ENCODE measurements at places on chromosomes 1 and 21. TPM values are rescaled to one million over a fixed set of nuclear protein-coding genes. Genes with fewer than 3 reads are reported as not detected.

GRCh38 chr1:231933711-231934626 is 307.4 kb downstream of the DISC1 start:
- H3K4me3 ChIP-seq: no peak overlapping the region
- DNase-seq: no peak
- H3K27ac ChIP-seq: no peak overlapping the region
- H3K4me1 ChIP-seq: peaks cover 39% of the 10 kb centered on the region

DNA sequence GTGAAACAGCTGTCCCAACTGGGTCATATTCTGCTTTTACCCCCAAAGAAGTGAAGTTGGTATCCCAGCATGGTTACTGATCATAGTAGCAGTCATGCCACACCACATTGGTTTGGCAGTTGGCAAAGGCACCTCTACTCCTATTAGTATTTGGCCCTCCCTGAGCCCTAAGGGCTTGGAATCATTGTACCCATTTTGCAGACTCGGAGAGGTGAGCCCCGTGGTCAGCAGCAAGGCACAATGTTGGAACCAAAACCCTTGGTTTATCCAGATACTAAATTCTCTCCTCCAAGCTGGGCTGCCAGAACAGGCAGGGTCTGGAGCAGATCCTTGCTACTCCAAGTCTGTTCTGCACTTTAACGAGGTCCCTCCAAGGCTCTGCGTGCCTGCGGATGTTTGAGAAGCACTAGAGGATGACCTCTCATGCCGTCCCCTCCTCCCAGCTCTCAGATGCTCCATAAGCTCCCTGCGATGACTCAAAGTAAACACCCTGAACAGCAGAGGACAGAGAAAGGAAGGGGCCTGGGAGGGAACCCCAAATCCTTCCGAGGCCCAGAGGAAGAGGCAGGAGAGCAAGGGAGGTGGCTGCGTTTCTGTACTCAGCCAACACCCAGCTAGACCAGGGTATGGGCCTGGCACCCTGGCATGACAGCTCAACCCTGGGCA is 89.3 kb downstream of the PAX7 start:
- H3K27me3 ChIP-seq: peaks cover 12% of the 10 kb centered on the region
- H3K4me1 ChIP-seq: peaks cover 6% of the 10 kb centered on the region
- no peak overlapping the region for H3K27ac ChIP-seq
- no peak overlapping the region for H3K4me3 ChIP-seq
- no peaks in the 10 kb centered on the region for H3K36me3 ChIP-seq
- DNase-seq: no peak

DNA sequence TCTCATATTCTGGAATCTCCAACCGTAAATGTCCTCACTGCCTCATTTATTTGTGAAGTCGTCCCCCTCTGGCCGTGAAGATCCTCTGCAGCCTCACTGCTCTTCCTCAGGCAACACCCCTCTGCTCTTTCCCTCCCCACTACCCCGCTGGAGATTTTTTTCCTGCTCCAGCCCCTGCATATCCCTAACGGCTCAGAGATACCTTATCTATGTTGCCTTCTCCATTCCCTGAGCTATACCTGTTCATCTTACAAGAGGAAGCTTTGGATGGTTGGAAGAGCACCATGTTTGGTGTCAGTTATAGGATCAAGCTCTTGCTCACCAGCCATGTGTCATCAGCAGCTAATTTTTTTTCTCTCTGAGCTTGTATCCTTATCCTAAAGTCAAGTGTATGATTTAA is 26.4 kb downstream of the LRRC8B start:
- H3K4me3 ChIP-seq: no peak overlapping the region
- no peak overlapping the region for H3K27ac ChIP-seq
- no peaks in the 10 kb centered on the region for H3K4me1 ChIP-seq
- no peak for DNase-seq
- H3K36me3 ChIP-seq: no peaks in the 10 kb centered on the region

GRCh38 chr1:87064309-87064708 is 149.9 kb downstream of the HS2ST1 start:
- DNase-seq: no peak
- no peaks in the 10 kb centered on the region for H3K4me1 ChIP-seq
- H3K36me3 ChIP-seq: no peaks in the 10 kb centered on the region

DNA sequence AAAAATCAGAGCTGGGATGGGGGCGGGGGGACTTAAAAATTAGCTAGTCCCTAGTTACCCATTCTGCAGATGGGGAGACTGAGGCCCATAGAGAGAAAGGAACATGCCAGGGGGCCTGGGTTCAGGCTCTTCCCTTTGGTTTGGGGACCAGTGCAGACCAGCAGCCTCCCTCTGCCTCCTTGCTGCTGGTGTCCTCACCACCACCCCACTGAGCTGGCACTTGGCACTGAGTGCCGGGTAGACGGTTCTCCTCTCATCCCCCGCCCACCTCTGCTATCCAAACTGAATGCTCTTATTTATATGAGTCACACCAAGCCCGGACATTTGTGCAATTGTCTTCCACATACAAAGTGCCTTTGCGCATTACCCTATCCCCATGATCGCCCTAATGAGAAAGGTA is 39.2 kb downstream of the CAMK2N1 start:
- no peaks in the 10 kb centered on the region for H3K4me1 ChIP-seq
- H3K27me3 ChIP-seq: peaks cover 44% of the 10 kb centered on the region
- DNase-seq: no peak
- H3K4me3 ChIP-seq: no peak overlapping the region
- no peak overlapping the region for H3K27ac ChIP-seq

- H3K27ac ChIP-seq: no peak overlapping the region
- peak overlapping the region; percentile 58 for H3K4me3 ChIP-seq
Observed at GRCh38 chr1:59816318-59816878, 1.6 kb downstream of the HOOK1 start.

GRCh38 chr1:6513320-6513801 is 21.9 kb upstream of the PLEKHG5 start:
- no peak overlapping the region for H3K27ac ChIP-seq
- no peaks in the 10 kb centered on the region for H3K36me3 ChIP-seq
- peaks cover 17% of the 10 kb centered on the region for H3K4me1 ChIP-seq
- no peaks in the 10 kb centered on the region for H3K27me3 ChIP-seq
- H3K4me3 ChIP-seq: no peak overlapping the region

Gene TLCD4
- total RNA-seq: 1.3 TPM

- H3K27me3 ChIP-seq: no peaks in the 10 kb centered on the region
- peak overlapping the region; percentile 21 for H3K4me3 ChIP-seq
- no peak for DNase-seq
- H3K36me3 ChIP-seq: no peaks in the 10 kb centered on the region
- peak overlapping the region; percentile 96 for H3K27ac ChIP-seq
Observed at GRCh38 chr1:27527223-27527889, 37.4 kb upstream of the WASF2 start.

GRCh38 chr1:154802336-154802969 is 67.6 kb downstream of the KCNN3 start:
- no peak for DNase-seq
- no peak overlapping the region for H3K4me3 ChIP-seq
- H3K27ac ChIP-seq: no peak overlapping the region
- no peaks in the 10 kb centered on the region for H3K36me3 ChIP-seq
- H3K27me3 ChIP-seq: no peaks in the 10 kb centered on the region
- H3K4me1 ChIP-seq: no peaks in the 10 kb centered on the region

Gene MATN1
- not detected for total RNA-seq

DNA sequence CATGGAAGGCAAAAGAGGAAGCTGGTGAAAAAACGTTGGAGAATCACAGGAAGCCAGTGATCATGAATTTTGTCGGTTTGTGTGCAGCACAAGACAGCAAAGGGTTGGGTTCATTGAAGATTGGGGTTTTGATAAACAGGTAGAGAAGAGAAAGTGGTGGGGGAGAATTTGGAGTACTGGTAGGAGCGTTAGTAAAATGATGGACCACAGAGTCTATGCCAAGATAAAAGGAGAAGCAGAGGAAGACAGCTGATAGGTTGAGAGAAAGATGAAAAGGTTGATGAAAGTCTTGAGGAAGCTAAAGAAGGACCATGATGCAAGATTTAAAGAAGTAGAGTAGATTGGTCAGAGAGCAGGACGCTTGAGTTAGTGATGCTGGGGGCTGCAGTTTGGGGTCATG is 156.8 kb upstream of the POU3F1 start:
- no peak for DNase-seq
- no peaks in the 10 kb centered on the region for H3K36me3 ChIP-seq
- no peaks in the 10 kb centered on the region for H3K27me3 ChIP-seq
- H3K4me3 ChIP-seq: no peak overlapping the region

Gene LENEP
- total RNA-seq: not detected

Gene SRGAP2C
- total RNA-seq: 14.5 TPM

Gene TRPM2
- total RNA-seq: 1.5 TPM

DNA sequence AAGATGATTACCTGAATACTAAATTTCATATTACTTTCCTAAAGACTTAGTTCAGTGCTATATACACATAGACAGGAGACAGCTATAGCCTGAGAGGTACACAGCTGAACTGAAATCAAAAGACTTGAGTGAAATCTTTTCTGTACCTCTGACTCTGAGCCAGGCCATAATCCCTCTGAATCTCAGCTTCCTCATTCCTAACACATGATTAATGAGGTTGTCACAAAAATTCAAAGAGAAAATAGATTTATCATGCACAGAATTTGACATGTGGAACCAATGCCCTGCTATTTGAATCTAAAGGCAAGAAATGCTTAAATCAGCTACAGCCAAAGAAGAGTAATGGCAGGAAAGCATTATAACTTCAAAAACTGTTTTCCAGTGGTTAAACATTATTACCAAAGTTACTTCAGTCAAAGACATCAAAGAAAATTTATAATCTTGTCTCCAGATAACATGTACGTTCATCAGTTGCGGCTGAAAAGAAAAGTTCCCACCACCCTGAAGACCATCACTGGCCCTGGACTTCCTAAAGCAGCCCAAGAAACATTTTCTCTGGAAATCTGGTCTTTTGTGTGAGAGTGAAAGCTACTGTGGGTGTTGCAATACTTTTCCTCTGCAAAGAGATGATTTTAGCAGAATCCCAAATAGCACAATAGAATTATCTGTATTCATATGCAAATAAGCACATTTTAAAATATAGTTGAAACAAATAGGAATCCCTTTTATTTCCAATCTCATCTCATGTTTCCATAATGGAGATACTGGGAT is 13.8 kb upstream of the ATP1A1 start:
- H3K36me3 ChIP-seq: no peaks in the 10 kb centered on the region
- H3K4me1 ChIP-seq: no peaks in the 10 kb centered on the region
- H3K4me3 ChIP-seq: no peak overlapping the region
- no peak for DNase-seq

Gene ALX3
- 0.57 TPM for total RNA-seq

- no peaks in the 10 kb centered on the region for H3K36me3 ChIP-seq
Observed at GRCh38 chr1:39711966-39712340, 20.7 kb upstream of the HPCAL4 start.

Gene DEPDC1
- 10.6 TPM for total RNA-seq

Gene TFF1
- total RNA-seq: not detected

DNA sequence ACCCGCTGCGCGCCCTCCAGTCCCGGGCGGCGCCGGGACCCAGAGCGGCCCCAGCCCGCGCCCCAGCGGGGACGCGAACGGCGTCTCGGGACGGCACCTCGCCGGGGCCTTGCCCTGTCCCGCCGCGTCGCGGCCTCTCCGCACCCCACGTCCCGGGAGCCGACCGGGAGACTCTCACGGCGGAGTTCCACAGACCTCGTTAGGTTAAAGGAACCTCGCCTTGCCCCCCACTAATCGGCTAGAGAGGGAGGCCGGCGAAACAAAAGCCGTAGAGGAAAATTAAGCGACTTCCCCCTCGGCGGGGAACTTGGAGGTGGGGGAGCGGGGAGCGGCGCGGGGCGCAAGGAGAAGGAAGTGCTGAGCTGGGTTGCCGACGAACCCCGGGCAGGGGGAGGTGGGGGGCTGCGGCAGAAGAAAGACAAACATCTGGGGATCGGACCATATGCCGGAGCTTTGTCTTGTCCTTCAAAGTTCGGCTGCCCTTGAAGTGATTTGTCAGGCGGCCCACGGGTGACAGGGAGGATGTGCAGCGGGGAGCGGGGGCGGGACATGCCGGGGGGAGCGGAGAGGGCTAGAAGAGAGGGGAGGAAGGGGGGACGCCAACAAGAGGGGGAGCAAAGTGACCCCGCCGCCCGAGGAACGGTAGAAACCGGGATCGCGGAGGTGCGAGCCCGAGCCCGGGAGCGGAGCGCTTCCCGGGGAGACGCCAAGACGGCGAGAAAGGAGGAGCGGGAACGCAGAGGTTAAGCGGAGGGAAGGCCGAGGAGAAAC is 120.0 kb upstream of the RRP15 start:
- peaks cover 15% of the 10 kb centered on the region for H3K27me3 ChIP-seq
- no peak overlapping the region for H3K27ac ChIP-seq
- DNase-seq: no peak

DNA sequence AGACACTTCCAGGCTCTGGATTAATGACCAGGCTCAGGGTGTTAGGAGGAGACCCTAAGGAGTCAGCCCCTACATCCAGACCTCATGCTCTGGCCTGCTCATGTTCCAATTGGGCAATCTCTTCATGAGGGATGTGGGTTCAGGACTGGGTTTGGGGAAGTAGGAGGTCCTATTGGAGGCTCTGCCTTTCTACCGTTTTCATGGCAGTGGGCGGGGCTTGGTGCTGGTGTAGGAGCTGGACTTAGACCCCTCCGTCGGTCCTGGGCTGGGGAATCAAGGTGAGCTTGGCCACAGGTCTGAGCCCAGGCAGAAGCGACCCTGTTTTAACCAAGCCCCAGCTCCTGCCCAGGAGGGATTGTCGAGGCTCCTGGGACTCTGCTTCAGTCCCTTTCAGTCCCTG is 123.4 kb downstream of the PRDM16 start:
- H3K4me3 ChIP-seq: no peak overlapping the region
- no peaks in the 10 kb centered on the region for H3K4me1 ChIP-seq
- DNase-seq: no peak
- peaks cover 19% of the 10 kb centered on the region for H3K27me3 ChIP-seq
- H3K36me3 ChIP-seq: no peaks in the 10 kb centered on the region
- H3K27ac ChIP-seq: no peak overlapping the region

GRCh38 chr1:71231751-71232150 is 150.9 kb upstream of the ZRANB2 start:
- no peaks in the 10 kb centered on the region for H3K4me1 ChIP-seq
- DNase-seq: no peak
- no peaks in the 10 kb centered on the region for H3K27me3 ChIP-seq

Gene WNT2B
- total RNA-seq: 4.9 TPM

GRCh38 chr1:248857201-248857600 is 1.7 kb downstream of the ZNF692 start:
- H3K4me1 ChIP-seq: peaks cover 48% of the 10 kb centered on the region
- H3K27me3 ChIP-seq: no peaks in the 10 kb centered on the region
- H3K36me3 ChIP-seq: no peaks in the 10 kb centered on the region
- DNase-seq: no peak

- H3K27me3 ChIP-seq: peaks cover 4% of the 10 kb centered on the region
- no peak for DNase-seq
- no peak overlapping the region for H3K27ac ChIP-seq
Observed at GRCh38 chr1:202264726-202265125, 71.1 kb downstream of the LGR6 start.

DNA sequence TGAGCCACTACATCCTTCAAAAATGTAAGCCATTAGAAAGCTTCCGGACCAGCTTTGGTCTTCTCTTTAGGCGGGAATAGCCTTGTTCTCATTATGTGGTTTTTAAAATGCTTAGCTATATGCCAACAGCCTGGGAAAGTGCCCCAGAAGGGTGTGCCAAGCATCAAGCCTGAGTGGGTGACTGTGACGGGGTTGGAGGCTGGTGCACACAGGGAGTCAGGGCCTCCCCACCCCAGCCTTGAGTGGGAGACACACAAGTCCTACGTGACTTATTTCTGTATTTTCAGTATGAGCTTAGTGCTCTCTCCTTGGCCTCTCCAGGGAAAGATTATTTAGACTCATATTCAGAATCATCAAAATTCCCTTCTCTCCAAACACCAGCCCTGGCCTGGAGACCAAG is 9.8 kb downstream of the UBASH3A start:
- no peaks in the 10 kb centered on the region for H3K36me3 ChIP-seq
- H3K27me3 ChIP-seq: peaks cover 75% of the 10 kb centered on the region
- H3K4me3 ChIP-seq: no peak overlapping the region
- peaks cover 24% of the 10 kb centered on the region for H3K4me1 ChIP-seq
- no peak overlapping the region for H3K27ac ChIP-seq
- no peak for DNase-seq
